ENCODE measurements at places on chromosomes 1 and 21.

DNA sequence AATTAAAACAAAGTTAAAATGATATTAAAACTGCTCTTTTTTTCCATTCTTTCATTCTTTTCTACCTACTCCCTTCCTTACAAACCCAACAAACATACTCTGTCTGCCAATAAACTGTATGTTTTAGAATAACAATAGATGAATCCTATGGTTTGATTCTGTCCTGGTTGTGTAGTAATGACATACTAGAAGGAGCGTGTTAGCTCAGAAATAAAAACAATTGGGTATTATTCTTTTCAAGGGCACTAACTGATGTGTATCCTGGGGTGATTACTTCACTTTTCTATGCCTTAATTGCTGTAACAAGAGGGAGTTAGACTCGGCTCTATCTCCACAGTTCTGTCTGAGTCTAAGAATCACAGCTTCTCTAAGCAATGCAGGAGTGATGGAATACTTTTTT lies 194.4 kb downstream of the GIPC2 start:
- DNase-seq, result no peak

- no peak for DNase-seq
Observed at GRCh38 chr1:217090060-217090911, 367.1 kb upstream of the ESRRG start.

GRCh38 chr1:188660572-188660971 lies 1817.1 kb downstream of the BRINP3 start:
- DNase-seq, result no peak

DNA sequence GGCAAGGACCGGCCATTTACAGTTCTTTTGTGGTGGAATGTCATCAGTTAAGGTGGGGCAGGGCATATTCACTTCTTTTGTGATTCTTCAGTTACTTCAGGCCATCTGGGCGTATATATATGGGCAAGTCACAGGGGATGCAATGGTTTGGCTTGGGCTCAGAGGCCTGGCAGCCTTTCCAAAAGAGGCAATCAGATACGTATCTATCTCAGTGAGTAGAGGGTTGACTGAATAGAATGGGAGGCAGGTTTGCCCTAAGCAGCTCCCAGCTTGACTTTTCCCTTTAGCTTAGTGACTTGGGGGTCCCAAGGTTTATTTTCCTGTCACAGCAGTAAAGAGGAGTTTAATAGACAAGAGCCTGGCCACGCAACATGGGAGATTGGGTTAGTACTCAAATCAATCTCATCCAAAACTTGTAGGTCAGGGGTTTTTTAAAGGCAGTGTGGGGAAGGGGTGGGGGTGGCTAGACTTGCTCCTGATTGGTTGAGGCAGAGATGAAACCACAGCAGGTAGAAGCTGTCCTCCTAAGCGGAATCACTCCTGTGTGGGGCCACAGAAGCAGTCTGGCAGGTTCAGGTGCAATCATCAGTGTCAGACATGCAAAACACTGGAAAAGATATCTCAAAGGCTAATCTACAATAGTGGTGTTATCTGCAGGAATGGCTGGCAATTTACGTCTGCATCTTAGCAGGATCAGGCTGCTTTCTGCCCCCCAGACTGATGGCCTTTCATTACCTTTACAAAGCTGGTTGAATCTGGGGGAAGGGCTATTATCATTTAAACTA lies 112.9 kb downstream of the TLR5 start:
- no peak for DNase-seq

GRCh38 chr1:29541631-29542030 lies 305.3 kb downstream of the PTPRU start:
- no peak for DNase-seq

- DNase-seq, result no peak
Observed at GRCh38 chr1:25068316-25068715, 138.2 kb upstream of the RUNX3 start.

GRCh38 chr21:41948078-41948895 lies 5.5 kb downstream of the C2CD2 start:
- no peak for DNase-seq

- no peak for DNase-seq
Observed at GRCh38 chr1:217484871-217485270, 146.0 kb downstream of the GPATCH2 start.

- no peak for DNase-seq
Observed at GRCh38 chr1:164624400-164624799, 65.4 kb downstream of the PBX1 start.

DNA sequence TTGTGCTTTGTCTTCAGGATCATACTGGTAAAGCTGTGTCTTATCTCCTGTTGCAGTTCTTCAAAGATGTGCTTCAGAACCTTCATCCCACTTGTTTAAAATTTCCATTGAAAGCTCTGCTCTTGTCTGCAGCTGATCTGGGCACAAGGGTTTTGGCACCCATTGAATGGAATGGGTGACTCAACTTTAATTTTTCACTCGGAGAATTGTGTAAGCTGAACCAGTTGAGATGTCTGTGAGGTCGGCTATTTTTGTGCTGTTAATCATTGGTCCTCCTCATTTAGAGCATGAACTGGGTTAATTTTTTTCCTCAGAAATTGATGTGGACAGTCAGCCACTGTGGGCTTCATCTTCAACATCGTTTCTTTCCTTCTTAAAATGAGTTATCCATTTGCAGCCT lies 252.1 kb downstream of the TM2D1 start:
- no peak for DNase-seq

GRCh38 chr21:21622460-21623234 lies 624.4 kb downstream of the NCAM2 start:
- DNase-seq, result no peak

DNA sequence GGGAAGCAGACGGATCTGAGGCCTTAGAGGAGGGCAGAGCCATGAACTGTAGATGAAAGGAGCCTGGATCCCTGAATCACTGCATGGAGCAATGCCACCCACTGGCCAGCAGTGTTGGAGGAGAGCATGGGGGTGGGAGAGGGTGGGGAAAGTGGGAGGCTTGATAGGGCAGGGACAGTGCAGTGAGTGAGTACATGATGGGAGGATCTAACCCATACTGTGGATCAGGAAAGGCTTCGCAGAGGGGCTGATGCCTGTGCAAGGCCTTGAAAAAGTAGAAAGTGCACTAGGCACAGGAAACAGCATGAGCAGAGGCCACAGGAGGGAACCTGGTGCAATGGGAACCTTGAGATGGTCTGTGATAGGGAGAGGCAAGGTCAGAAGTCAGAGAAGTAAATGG lies 391.9 kb downstream of the PTPRU start:
- no peak for DNase-seq

GRCh38 chr1:31576201-31576669 lies at the start of gene TINAGL1:
TSS of gene TINAGL1 (plus strand) at chr1:31576515. CDS start at chr1:31577149, 634 bp downstream.
- DNase-seq, result no peak

DNA sequence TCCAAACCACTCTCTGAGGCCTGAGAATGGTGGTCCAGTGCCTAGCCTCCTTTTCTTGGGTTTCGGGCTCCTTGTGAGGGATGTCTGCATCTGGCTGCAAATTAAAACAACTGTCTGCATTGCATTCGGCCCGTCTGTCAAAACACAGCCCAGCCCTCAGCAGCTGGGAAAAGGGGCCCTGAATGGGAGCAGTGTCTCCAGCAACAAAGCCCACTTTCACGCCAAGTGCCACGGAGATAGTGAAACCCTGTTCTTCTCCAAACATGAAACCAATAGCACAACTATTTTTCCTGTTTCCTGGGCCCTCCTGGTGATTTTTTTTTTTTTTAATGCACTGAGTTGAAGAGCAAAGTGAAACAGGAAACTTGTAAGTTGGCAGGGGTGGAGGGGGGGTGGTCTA lies 138.4 kb downstream of the PLXNA2 start:
- no peak for DNase-seq

GRCh38 chr1:241592273-241592958 lies 47.8 kb downstream of the CHML start:
- DNase-seq, result no peak

GRCh38 chr1:2796890-2797740 lies 4.4 kb downstream of the TTC34 start:
- no peak for DNase-seq

DNA sequence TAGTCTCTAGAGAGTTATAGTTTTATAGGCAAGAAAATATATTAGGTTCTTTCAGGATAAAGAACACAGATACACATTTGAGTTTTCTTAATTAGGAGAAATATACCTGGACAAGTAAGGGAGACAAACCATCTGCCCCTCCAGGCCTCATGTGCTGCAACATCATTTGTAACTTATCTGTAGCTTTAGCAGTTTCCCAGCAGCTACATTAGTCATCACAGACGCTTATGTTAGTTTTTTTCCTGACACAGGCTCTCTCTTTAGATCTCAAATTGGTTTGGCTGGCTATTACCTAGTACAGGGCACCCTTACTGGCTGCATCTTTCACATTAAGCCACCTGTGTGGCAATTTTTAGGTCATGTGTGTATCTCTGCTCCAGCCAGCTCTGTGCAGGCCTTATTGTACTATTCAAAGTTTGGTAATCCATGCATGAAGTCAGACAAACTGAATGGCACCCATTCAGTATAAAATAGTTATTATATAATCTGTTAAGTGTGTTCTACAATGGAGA lies 25.9 kb downstream of the GNPAT start:
- DNase-seq, result no peak

DNA sequence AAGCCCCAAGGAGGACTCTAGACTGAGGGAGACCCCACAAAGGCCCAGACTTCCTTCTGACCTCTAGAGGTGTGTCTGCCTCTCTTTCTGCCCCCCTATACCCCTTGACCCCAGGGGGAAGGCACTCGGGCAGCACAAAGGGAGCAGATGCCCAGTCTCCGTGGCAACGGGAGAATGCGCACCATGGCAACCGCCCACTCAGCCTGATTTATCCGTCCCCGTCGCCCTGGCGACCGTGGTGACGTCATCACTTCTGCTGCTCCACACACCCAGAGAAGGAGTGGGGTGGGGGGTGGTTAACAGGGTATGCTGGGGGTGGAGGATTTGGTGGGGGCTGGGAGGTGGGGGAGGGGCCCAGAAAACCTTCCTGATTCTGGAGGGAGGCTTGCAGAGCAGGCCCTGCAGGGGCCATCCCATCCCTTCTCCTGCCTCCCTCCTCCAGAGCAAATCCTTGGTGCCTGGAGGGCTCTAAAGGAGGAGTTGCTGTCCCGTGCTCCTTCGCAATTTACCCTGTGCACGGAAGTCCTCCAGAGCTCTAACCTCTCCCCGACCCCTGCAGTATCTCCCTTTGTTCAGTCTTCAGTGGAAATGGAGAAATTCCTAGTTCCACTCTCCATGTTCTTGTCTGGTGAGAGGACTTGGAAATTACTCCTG lies 6.3 kb downstream of the CELF3 start:
- DNase-seq, result no peak

DNA sequence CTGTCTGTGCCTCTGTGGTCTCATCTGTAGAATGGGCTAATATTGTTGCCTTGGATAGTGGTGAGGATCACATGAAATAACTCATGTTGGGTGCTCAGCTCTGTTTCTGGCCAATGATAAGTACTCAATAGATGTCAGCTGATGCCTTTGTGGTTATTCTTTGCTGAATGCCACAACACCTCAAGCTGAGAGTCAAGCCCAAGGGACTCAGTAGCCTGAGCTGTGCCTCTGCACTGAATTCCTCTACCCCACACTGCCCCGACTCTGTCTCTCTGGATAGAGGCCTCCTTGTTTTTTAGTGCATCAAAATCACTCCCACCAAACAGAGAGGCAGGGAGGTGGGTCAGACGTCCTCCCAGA lies 196.1 kb upstream of the VAMP3 start:
- no peak for DNase-seq

- DNase-seq, result no peak
Observed at GRCh38 chr1:151976858-151977257, 16.8 kb downstream of the S100A10 start.

DNA sequence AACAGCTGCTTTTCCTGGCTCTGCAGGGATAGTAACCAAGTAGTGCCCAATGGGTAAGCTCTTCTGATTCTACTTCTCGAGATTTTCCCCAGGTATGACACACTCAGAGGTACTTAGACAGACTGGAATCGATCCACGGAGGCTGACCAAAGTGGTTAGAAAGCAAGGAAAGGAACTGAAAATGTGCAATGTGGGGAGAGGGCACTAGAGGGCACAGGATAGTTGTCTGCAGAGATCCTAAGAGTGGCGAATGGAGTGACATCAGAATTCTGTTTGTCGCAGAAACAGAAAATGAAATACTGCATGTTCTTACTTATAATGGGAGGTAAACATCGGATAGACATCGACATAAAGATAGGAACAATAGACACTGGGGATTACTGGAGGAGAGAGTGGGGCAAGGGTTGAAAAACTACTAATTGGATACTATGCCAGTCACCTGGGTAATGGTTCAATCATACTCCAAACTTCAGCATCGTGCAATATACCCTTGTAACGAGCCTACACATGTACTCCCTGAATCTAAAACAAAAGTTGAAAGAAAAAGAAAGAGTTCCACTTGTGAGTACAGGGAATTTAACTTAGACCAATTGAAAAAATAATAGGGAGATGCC lies 23.3 kb downstream of the CYP2J2 start:
- DNase-seq, result no peak

GRCh38 chr1:156167536-156167935 lies 14.2 kb downstream of the SEMA4A start:
- no peak for DNase-seq

GRCh38 chr1:64569411-64569810 lies 99.5 kb downstream of the CACHD1 start:
- no peak for DNase-seq

GRCh38 chr1:27342778-27343638 lies 1.2 kb downstream of the SYTL1 start:
- DNase-seq, result peak; percentile 35

GRCh38 chr1:31216016-31216415 lies 23.7 kb downstream of the NKAIN1 start:
- no peak for DNase-seq

GRCh38 chr1:68180441-68181164 lies 51.7 kb downstream of the WLS start:
- DNase-seq, result no peak

DNA sequence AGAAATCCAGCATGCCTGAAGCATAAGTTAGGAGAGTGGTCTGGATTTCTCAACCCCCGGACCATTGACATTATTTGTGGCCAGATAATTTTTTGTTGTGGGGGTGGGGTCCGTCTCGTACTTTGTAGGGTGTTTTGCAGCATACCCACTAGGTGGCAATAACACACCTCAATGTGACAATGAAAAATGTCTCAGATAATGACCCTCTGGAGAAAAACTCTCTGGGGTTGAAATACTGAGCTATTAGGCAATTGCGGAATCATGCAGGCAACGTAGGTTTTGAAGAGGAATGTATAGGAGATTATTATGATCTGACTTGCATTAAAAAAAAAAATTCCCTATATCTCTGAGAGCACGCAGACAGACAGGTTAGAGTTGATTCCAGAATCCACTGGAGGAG lies 25.3 kb upstream of the RRP15 start:
- DNase-seq, result no peak

- DNase-seq, result no peak
Observed at GRCh38 chr1:189958756-189959155, 518.9 kb downstream of the BRINP3 start.

- DNase-seq, result no peak
Observed at GRCh38 chr1:18866846-18867245, 7.4 kb upstream of the TAS1R2 start.
